ENCODE measurements at places on chromosomes 13 and 19.

DNA sequence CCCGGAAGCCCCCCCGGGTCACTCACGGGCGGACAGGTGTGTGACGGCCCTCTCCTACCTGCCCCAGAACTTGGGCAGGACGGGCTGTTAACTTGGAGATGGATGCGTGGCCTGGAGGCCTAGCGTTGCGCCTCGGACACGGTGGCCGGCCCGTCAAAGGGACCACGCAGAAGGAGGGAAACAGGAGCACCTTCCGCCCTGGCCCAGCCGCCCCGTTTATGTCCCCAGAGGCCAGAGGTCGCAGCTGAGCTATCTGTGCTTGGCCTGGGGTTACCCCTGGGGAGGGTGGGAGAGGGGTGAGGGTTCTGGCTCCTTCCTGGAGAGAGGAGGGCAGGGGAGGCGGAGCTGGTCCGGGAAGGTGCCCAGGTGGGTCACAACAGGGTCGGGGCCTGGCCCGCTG, 35.6 kb downstream of the GADD45B start:
- DNase-seq = no peak

DNA sequence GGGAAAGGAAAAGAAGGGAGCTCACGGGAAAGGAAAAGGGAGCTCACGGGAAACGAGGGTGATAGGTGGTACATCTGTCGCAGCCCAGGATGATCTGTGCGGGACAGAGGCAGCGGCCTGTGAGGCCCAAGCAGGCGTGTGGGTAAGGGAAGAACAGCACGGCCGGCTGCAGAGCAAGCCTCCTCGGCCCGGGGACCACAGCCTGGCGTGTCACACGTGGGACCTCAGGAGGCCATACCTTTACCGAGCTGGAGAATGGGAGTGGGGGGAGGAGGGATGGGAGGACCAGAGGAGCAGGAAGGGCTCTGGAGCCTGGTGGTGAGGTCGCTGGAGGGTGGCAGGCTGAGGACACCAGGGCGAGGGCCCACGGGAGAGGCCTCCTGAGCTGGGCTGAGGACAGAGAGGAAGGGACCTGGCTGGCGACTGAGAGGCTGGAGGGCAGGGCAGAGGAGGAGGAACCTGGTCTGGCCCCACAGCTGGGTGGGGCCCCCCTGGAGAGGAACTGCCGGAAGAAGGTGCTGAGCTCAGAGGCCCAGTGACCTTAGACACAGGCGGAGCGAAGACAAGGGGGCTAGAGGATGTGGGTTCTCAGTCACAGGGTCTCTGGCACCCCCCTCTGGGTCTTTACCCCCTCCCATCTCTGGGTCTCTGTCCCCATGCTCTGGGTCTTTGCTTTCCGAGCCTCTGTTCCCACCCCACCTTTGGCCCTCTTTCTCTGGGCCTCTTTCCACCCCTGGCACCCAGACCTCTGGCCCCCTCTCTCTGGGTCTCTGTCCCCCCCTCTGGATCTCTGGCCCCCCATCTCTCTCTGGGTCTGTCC, 2.9 kb upstream of the FTL start:
- no peak for DNase-seq

DNA sequence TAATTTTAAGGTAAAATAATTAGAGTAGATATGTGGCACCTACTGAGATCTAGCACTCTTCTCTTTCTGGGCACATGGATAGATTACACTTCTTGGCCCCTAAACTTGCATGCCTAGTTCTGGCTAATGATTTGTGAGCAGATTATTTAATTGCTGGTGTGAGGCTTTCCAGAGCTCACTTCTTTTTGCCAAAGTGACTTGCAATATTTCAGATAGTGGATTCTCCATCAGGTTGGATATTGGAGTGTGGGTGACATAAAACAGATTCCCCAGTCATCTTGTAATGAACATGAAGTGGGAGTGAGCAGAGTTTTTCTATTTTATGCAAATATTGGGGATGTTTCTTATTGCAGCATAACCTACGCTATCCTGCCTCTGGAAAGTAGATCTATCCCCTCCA, 247.9 kb downstream of the KLF5 start:
- no peak for DNase-seq

DNA sequence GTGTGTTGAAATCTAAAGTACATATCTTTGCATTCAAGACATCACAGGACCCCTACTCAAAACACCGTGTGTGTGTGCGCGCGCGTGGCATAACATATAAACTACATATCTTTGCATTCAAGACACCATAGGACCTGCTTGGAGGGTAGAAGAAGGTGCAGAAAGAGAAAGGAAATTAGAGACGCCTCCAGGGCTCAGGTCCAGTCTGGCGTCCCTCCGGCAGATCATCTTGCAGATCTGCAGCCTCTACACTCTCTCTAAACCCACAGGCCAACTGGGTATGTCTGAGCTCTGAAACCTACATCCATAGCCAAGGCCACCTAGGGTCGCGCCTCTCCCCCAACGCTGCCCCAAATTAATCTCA, 659 bp upstream of the PAFAH1B3 start:
- DNase-seq = no peak

DNA sequence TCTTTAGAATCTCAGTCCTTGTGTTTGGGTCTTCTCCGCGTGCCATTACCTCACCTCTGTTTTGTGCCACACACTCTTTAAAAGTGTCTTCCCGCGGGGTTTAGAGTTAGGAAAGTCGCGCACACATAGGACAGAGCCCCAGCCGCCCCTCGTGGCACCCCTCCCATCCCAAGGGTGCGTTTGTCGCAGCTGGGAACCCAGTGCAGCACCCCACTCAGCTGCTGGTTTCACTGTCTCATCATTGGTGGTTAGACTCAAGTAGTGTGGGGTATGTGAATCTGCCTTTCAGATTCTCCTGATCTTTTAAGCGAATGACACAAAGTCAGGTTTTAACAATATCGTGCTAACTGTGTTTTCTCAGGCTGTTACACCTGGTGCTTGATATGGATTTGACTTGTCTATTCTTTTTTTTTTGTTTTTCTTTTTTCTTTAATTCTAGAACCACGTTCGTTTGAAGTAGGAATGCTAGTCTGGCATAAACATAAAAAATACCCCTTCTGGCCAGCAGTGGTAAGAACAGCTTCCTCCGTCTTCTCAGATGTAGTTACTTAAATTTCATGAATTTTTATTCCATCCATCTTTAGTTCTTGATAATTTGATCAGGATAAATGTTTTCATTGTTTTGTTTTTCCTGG, 19.5 kb upstream of the NDUFS7 start:
- DNase-seq = no peak

DNA sequence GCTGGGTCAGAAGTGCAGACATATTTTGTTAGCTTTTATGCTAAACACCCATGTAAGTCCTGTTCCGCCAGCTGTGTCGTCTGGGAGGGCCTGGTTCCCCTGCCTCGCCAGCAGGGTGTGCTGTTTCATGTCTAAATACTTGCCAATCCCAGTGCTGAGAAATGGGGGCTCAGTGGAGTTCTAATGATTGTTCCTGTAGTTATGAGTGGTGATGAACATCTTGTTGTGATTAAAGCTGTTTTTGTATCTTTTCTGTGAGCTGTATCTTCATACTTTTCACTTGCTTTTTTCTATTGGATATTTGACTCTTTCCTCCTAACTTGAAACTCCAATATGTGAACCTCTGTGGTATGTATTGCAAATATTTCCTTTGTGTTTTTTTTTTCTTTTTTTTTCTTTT, 32.7 kb downstream of the KDM4B start:
- DNase-seq = no peak

GRCh38 chr19:56946159-56946558, 105.6 kb upstream of the PEG3 start:
- DNase-seq = no peak

GRCh38 chr13:113650275-113650674, 7.7 kb downstream of the ATP4B start:
- DNase-seq = no peak

DNA sequence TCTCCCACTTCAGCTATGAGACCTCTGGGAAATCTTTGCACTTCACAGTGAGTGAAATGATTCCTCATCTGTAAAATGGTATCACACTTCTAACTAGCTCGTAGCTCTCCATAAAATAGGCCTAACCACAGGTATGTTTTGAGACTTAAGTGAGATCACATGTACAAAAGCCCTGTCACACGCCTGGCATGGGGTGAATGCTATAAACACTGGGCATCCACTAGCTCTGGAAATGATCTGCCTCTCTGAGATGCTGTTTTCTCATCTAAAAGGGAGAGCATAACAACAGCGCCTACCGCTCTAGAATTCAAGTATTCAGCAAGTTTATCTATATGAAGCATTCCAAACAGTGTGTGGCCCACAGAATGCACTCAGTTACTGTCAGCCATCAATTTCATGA, 2.2 kb downstream of the AKT2 start:
- DNase-seq = no peak

DNA sequence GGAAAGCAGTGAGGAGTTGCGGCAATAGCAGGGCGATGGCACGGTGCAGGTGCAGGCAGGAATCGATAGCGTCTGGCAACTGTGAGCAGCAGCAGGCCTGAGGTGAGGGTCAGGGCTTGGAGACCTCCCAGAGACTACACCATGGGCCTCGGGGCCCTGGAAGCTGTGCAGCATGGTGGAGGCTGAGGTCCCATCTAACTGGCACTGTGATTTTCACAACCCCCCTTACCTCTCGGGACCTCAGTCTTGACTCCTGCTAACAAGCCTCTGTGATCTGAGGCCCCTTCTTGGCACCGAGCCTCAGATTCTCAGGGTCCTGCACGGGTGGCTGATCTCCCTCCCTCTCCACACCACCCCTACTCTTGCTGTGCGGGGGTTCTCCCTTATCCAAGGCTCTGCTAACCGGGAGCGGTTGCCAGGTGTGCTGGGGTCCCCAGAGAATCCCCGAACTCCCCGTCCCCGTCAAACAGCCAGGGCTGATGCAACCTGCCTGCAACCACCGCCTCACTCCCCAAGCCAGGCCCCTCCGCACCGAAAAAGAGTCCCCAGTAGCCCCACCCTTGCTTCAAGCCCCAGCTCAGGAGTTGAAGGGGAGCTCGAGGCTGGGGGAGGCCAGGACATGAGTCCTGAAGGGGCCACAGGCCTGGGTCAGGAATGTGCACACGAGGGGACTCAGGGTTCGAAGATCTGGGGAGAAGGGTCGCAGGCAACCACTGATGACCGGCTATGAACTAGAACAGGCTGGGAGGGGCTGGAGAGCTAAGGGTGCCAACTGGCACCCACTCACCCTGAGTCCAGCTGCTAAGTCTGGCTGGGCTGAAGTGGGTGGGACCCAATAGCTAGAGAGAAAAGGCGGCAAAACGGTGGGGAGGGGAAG, 4.8 kb upstream of the ATF5 start:
- no peak for DNase-seq

GRCh38 chr19:7552781-7553180, 17.3 kb downstream of the PNPLA6 start:
- DNase-seq = no peak

DNA sequence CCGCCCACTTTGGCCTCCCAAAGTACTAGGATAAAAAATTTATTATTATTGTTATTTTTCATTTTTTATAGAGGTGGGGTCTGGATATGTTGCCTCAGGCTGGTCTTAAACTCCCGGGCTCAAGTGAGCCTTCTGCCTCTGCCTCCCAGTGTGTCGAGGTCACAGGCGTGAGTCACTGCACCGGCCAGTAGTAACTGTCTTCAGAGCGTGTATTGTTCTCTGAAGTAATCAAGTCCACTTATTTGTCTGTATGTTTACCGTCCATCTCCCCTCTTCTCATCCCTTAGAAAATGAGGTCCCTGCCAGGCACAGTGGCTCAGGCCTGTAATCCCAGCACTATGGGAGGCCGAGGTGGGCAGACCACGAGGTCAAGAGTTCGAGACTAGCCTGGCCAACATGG, 18.2 kb upstream of the SULT2B1 start:
- DNase-seq = no peak

DNA sequence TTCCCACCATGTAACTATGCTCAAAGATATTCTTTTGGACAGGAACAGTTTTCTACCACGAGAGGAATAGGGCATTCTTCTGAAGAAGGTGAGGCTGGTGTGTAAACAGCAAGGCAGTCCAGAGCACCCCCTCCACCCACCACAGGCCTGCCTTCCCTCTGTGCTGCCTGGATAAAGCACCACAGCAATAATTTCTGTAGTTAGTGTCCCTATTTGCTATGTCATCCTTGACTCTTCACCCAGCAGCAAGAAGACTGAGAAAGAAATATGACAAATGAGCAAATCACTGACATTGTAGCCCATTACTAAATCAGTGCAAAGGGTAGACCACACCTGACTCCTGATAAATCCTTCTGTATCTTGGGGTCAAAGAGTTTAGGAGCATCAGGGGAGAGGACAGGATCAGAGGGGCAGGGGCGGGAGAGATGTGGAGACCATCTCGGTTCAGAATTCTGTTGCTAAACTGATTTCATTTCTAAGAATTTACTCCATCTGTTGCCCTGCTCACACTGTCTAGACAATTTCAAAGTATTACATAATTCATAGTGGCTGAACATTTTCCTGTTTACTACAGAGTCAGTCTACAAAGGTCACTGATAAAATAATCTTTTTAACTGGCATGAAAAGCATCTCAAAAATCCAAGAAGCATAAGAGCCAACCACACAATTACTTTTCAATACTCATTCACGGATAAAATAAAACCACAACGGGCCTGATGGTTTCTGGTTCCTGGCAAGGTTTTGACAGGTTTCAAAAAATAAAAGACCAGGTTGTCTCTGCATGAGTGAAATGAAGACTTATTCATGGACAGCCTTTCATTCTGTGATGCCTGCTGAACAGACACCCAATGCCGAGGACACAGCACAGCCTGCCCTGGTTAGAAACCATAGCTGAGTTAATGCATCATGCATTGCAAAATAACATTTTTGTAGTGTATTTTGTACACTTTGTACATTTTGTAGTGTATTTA, 88.4 kb upstream of the IRS2 start:
- DNase-seq = no peak

DNA sequence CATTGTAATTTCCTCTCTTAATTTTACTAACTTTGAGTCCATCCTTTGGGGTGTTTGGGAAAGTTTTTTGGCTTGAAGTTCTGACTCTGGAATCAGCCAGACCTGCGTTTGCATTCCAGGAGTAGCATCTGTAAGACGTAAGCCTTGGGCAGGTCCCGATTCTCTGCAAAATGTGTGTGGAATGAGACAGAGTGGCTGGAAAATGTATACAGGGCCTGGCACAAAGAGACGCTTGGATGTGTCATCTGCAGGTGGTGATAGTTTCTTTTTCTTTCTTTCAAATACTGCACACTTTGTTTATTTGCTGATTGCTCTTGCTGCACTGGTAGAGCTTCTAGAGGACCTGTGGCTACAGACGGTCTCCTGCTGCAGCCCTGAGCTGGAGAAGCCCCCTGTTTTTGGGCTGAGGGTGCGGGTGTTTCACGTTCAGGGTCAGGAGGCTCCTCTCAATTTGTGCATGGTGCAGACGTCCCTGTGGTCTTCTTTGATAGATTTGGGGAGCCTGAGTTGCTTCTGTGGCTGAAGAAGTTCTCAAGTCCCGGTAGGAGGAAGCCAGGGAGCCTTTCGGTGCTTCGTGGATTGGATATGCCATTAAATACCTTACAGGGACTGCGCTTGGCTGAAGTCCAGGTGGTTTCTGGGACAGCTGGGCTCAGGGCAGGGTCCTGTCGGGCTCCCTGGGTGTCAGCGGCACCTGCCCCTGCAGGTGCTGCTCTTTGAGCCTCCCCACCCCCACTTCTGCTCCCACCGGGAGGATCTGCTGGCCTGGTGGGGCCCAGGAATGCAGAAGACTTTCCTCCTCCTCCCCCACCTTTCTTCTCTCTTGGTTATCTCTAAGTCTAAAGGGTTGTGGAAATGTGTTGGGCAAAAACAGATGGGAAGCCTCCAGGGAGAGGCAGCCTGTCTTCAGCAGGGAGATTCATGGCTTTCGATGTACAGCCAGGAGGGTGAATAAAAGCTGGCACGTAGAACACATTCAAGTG, 44.0 kb upstream of the GAS6 start:
- peak; percentile 39 for DNase-seq

Measured in T1000 (cell line).